ENCODE measurements at places on chromosomes 12 and 14. TPM values are rescaled to one million over a fixed set of nuclear protein-coding genes. Genes with fewer than 3 reads are reported as not detected.

Gene SMIM41
- total RNA-seq = not detected

Gene IGF1
- 0.90 TPM for total RNA-seq

Gene MYG1
- total RNA-seq = 70.9 TPM

Gene KRT85
- not detected for total RNA-seq

Gene SOAT2
- 6.7 TPM for total RNA-seq

Gene PRH2
- total RNA-seq = not detected

Gene LGR5
- total RNA-seq = not detected

Gene TNS2
- 1.1 TPM for total RNA-seq

Gene IGFBP6
- total RNA-seq = 2.0 TPM

Gene TCL1B
- total RNA-seq = not detected

Gene SLC35F4
- total RNA-seq = not detected

Gene FAM186B
- not detected for total RNA-seq

Gene MYO1H
- total RNA-seq = not detected

Gene EFS
- not detected for total RNA-seq

Gene C1RL
- 10.5 TPM for total RNA-seq

Gene RDH16
- 0.36 TPM for total RNA-seq

Gene SLCO1B1
- total RNA-seq = not detected

Gene KRT72
- total RNA-seq = 0.16 TPM

Gene ASIC1
- 17.3 TPM for total RNA-seq

Gene RERGL
- not detected for total RNA-seq

Gene PPP4R4
- 1.2 TPM for total RNA-seq

Gene SLC25A47
- total RNA-seq = not detected

Gene COL2A1
- not detected for total RNA-seq

Gene FAR2
- total RNA-seq = 7.0 TPM

Gene OAS1
- 22.7 TPM for total RNA-seq

Gene DDX54
- total RNA-seq = 112 TPM

Gene ZNF891
- 1.8 TPM for total RNA-seq

Gene LHX5
- not detected for total RNA-seq

Gene SLC8A3
- 0.54 TPM for total RNA-seq

Gene ADAM21
- total RNA-seq = not detected

Gene RTL1
- total RNA-seq = not detected

Gene ARG2
- total RNA-seq = 9.9 TPM

Gene CACNA2D4
- total RNA-seq = 4.2 TPM

Gene PAX9
- total RNA-seq = not detected

Gene ESPL1
- total RNA-seq = 63.4 TPM

Gene HAL
- total RNA-seq = 0.25 TPM

Gene KRT82
- not detected for total RNA-seq

Gene CCDC196
- total RNA-seq = not detected

Gene ZDHHC22
- total RNA-seq = not detected

Gene SYNDIG1L
- not detected for total RNA-seq

Gene LRTM2
- not detected for total RNA-seq

Measured in activated CD8-positive, alpha-beta T cell treated with anti-CD3 and anti-CD28 coated beads for 36 hours (primary cell).